Substantia nigra (tissue), 51 donors: ENCODE measurements at places on chromosomes 6 and 20.
A peak's percentile ranks its signal among the peaks of the same experiment; 100 is the strongest.

- no peak for DNase-seq
These were observed 36.6 kb upstream of the HDAC2 start for GRCh38 chr6:114007516-114007915.

DNA sequence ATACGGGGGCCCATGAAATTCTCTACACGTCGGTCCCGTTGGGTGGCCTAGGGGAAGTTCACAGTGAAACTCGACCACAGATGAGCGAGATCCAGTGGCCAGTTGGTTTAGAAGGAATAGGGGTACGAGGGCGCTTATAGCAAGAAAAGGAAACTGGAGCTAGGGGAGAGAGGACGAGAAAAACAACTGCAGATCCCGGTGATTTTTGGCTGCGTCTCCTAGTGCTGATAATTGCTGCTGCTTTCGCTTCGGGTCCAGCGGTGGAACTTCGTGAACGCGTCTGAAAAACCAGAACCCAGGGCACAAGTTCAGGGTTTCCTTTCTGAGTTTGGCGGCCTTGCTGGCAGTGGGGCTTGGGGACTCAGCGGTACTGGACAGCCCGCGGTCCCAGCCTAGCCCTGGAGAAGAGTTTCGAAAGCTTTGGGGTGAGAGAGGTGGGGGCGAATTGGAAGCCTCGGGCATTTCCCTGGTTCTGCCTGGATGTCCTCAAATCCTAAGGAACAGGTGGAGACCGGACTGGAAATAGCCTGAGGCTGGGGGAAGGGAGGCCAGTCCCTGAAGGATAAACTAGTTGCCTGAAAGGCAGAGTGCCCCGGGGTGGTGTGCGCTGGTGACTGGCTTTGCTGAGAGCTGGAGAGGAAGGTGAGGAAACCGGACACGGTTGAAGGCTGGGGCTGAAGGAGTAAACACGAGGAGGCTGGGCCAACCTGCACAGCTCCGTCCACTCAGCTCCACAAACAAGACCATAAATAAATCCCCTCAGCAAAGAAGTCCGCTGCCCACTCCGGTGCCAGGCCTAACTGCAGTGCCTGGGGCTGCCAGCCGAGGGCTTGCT, 793 bp downstream of the GMPR start:
- DNase-seq = peak; percentile 58

DNA sequence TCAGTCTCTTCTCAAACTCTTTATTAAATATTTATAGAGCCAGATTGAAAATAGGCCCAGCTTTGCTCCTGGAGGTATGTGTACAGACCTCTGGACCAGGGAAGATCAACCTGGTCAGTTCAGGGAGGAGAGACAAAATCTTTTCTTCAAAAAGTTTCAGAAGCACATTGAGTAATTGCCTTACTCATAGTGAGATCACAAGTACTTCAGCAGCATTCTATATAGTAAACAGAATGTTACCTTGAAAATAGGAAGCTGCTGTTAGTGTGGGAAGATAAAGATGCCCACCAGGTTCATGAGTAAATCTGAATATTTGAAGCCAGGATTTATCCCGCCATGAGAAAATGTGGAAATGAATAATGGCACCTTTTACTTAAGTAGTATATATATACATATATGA, 665.9 kb upstream of the CITED2 start:
- DNase-seq = no peak

DNA sequence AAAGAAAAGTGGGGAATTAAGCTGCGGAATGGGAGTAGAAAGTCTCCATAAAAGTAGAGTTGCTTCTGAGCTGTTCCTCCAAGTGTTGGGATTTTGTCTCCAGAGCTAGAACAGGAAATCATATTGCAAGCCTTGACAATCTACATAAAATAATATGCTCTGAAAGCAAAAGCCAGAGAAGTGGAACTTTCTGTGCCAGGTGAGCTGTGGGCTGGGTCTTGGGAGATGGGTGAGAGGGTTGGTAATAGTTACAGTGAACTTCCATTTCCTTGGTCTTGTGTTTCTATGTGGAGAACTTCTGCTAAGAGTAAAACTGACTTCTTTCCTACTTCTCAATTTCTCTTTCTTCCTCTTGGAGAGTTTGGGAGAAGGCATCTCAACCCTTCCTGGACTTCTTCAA, 6.3 kb upstream of the HMGN4 start:
- no peak for DNase-seq

GRCh38 chr6:169454204-169454871, 200.7 kb upstream of the THBS2 start:
- no peak for DNase-seq

DNA sequence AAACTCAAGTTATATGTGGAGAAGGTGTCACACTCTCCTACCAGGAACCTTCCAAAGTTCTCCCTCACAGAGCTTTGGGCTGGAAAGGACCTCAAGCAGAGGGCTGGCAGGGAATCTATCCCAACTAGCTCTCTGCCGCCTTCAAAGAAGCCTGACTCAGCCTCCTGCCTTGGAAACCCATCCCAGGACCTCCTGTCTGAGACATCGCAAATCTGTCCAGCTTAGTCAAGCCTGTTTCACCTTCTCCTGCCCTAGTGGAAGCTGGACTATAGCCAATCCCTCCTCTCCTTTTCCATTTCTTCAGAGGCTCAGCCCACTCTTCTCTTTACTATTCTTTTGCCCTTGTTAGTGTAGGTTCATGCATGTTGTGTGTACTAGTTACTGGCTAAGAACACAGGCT, 48.2 kb upstream of the FOXP4 start:
- no peak for DNase-seq

DNA sequence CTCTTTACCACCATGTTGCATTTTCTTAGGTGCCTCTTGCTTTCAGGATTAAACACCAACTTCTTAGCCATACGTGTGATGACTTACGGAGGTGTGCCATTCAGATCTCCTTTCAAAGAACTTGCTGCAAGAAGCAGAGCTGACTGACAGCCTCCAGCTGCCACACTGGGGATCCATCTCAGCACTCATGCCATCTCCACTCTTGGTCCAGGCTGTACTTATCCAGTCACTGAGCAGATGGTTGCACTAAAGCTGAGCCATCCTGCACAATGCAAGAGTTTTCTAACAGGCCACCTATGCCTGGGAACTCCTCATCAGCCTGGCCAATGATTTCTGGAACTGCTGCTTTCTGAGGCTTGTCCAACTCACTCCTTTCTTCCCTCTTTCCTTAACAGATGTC, 31.4 kb upstream of the KIF6 start:
- DNase-seq = no peak
